ENCODE measurements at places on chromosomes 12 and 14.

- no peak for DNase-seq
Measured at GRCh38 chr14:32413967-32414640, 85.0 kb downstream of the AKAP6 start.

- no peak for DNase-seq
Measured at GRCh38 chr12:3720772-3721171, 32.1 kb downstream of the CRACR2A start.

DNA sequence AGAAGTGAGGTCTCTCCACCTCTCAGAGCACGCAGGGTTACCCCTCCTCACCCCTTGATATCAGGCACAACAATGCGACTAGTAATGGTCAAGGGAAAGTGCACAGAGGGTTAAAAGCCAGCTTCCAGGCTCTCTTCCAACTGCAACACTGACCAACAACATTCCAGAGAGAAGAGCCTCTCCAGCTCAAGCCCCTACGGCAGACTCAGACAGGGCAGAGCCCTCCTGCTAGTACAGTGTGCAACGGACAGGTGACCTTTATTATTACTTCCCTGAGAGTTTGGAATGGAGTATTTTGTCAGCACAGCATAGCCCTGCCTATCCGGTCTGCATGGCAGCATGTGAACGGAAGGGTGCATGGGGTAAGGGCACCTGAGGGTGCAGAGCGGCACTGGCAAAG, 73.0 kb downstream of the PTPN21 start:
- no peak for DNase-seq

GRCh38 chr12:93568091-93568490, 4.4 kb upstream of the SOCS2 start:
- DNase-seq, result no peak

DNA sequence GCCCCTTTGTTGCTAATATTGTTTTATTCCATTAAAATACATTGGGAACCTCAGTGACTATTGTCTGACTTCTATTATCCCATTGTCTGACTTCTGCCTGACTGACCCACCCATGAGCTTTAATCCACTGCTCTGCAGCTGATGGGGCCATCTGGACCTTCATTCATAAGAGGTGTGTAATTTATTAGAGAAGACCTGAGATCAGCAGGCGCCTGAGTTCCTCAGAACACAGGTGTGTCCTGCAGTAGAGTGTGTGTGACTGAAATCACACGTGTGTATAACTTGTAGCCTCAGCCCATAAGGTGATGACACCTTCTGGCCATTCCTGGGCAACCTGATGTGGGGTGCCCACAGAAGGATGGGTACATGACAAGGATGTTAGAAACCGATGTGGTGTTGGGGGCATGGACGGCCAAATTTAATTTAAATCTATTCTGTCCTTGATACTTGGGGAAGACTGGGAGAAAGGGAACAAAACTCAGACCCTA, 821.0 kb downstream of the TMEM121 start:
- no peak for DNase-seq

- no peak for DNase-seq
Measured at GRCh38 chr14:50018201-50018932, 98.0 kb downstream of the VCPKMT start.

- DNase-seq, result no peak
Measured at GRCh38 chr14:63895510-63895909, 42.7 kb downstream of the SYNE2 start.

DNA sequence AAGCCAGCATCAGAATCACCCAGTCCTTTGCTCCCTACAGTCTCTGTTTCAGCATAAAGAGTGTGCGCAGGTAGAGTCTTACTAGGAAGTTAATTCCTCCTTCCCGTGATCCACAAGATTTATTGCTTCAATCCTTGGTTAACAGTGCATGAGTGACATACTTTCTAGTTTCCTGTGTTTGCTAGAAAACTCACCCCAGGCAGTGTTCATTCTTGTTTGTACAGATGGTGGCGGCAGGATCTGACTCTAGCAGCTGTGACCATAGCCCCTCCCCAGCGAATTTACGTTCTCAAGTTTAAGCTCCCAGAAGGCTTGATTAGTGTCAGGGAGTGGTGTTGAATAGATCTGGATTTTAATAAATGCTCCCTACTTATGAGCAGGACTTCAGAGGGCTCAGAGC, 75.9 kb upstream of the ANO2 start:
- no peak for DNase-seq

DNA sequence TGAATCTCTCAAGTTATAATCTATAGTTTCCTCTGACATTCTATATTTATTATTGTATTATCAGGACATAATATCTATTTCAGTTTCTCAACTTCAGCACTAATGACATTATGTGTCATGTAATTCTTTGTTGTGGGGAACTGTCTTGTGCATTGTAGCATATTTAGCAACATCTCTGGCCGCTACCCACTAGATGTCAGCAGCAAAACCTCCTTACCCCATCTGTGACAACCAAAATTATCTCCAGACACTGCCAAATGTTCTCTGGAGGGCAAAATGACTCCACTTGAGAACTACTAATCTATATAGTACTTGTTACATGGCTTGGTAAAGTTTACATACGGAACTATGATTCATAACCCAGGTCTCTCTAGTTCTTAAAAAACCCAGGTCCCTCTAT, 110.2 kb downstream of the RASSF9 start:
- DNase-seq, result no peak

GRCh38 chr14:88209273-88209672, 113.8 kb downstream of the KCNK10 start:
- DNase-seq, result no peak

- DNase-seq, result no peak
Measured at GRCh38 chr14:29282169-29282568, 515.6 kb downstream of the FOXG1 start.

- DNase-seq, result no peak
Measured at GRCh38 chr12:6067152-6067916, 57.1 kb downstream of the VWF start.

DNA sequence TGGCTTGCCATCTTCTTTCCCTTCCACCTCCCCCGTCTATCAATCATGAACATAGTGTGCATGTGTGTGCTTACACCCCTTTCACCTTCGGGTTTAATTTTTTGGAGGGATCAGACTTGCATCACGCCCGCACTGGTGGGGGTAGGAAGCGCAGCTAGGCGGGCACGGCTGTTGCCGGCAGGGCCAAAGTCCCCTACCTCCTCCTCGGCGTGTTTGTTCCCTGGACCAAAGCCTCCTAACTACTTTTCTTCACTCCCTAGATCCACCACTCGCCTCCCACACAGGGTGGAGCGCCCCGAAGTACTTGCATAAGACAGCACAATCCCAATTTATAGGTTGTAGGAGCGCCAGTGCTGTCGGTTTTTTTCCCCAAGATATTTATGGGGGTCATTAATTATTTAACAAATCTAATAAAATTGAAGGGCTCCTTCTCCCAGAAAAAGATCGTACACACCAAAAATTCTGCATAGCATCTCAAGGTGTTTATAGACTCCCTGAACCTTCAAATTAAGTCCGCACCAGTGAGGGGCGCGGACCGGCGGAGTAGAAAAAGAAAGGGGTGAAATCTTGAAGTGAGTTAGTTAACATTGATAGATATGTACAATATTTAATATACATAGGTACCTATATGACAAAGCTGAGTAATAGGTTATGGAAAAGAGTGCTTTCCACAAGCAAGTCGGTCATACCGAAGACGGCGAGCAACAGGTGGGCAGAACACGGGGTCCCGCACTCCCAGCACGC, 717 bp downstream of the PKP2 start:
- no peak for DNase-seq

DNA sequence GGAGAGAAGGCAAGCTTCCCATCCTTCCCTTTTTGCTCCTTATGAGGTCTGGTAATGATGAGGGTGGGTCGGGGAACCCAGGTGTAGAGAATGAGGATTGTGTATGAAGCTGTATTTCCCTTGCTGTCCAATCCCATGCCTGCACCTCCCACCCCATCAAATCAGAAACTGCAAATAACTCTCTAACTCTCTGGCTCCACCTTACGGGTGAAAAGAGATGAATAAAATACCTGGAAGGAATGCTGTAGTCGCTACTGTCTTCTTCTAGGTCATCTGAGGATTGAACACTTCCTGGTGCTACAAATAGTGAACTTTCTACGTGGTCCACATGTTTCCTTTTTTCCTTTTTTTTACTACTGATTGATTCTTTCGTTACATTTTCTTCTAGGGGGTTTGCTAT, 38.9 kb upstream of the DICER1 start:
- no peak for DNase-seq

GRCh38 chr12:104792570-104792969, 165.5 kb downstream of the SLC41A2 start:
- DNase-seq, result no peak

GRCh38 chr12:50734409-50735263, 29.3 kb upstream of the ATF1 start:
- DNase-seq, result no peak

DNA sequence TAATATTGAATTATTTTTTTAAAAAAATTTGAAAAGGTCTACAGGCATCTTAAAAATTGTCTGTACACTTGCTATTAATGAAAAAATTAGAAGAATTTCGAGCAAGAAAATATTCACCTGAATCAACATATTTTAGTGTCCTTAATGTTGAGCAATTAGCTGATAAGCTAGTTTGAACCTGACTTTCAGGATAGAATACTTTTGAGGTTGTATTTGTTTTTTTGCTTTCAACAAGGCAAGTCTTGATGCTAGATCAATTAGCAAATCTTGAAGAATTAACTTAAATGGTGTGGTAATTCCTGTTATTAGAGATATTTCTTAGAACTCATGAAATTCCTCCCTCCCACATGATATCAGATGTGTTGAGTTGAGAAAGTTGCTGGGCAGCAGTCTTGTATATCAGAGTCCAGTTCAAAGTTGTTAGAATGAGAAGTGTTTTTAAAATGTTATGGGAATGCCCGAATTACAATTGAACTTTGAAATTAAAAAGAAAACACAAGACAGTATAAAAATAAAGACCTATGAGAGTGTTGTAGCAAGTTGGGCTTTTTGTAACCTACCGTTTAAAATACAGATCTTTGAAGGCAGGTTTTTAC, 119.2 kb downstream of the TRMT5 start:
- no peak for DNase-seq

DNA sequence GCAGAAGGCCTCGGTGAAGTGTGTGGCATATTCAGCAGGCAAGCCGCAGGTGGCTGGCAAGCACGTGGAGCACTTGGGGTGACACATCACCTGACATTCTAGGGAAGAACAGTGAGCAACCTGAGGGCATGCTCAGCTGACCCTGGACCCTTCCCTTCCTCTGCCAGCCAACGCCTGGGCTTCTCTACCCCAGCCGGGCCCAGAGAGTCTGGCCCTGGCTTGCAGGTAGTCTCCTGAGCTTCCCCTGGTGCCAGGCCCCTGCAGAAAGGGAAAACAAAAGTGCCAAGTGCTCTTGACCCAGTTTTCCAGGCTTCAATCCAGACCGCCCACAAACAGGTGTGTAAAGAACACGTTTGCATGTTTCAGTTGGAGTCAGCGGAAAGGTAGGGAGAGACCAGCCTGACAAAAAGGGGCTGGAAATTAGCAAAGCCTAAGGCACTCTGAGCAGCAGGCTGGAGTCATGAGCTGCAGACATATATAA, 45.7 kb downstream of the PRKAB1 start:
- no peak for DNase-seq

DNA sequence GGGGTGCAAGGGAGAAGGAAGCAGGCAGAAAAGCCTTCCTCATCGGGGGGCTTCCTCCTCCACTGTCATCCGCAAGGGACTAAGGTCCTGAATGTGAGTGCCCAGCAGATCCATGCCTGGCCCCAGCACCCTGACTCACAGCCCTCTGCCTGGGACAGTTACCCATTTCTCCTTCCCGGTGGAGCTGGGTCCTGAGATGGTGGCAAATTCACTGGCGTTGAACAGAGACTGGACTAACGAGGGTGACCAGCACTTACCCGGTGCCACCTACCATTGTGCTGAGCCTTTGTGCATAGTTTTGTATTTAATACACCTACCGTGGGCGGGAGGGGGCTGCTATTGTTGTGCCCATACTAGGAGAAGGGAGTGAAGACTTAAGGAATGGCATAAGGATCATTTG, 30.9 kb upstream of the PLEKHG6 start:
- no peak for DNase-seq

DNA sequence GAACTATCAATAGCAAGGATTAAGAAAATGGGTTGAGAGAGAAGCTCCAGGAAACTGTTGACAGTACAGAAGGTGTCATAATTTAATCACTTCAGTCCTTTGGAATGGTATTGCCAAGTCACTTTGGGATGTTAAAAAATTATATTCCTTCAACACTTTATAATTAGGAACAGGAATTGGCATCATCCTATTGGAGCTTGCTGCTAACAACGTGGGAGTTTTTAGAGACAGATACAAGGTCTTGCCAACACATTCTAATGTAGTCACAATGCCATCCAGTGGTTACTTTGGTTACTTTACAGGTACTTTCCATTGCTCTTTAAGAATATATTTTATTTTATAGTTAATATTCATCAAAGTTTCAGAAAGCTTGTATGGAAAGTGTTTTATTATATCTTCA, 310.1 kb downstream of the SYT1 start:
- DNase-seq, result no peak

- DNase-seq, result no peak
Measured at GRCh38 chr14:20772650-20773049, 4.4 kb downstream of the EDDM3B start.

- no peak for DNase-seq
Measured at GRCh38 chr14:23269193-23269592, 16.7 kb downstream of the HOMEZ start.

- no peak for DNase-seq
Measured at GRCh38 chr14:79516009-79516408, 695.3 kb downstream of the DIO2 start.

DNA sequence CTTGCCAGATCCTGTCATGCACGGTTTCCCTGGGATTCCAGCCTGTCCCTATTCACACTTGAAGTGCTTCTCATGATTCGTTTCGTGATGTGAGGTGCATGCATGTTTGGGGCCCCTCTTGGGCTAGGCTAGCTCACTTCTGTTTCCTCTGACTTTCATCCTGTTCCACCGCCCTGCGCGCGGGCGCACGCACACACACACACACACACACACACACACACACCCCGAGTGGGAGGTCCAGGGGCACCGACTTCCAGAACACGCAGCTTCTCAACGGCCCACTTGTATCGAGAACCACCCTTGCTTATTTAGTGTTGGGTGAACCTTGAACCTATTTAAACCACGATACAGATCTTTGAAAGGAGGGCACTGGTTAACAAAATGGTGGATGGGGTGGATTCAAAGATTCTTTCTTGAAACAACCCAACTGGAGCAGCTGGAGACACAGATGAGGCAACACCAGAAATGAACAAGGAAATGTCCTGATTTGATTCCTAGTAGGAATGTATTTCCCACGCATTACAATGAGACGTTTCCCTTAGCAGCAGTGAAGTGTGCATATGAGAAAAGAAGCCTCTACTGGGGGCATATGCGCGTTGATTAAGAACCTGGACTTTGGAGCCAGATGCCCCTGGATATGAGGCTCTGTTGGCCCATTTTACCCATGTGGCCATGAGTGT, 16.3 kb downstream of the ELK3 start:
- no peak for DNase-seq

GRCh38 chr12:3205742-3206519, 128.8 kb downstream of the TSPAN9 start:
- DNase-seq, result no peak

DNA sequence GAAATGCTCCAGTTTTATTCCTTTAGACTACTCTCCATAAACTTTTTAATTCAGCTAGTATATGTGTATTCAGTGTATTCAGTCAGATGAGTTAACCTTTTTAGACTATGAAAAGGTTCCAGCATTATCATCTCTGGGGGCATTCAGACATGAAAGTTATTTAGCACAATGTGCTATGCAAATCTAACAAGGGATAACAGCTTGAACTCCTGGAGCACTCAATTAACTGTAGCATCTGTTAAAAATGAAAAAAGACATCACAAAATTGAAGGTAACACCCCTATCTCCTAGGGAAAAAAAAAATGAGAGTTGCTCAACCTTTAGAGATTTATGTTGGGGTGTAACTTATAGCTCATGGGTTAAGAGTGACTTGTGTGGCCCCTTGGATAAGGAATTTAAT, 211.5 kb downstream of the PHLDA1 start:
- DNase-seq, result no peak
